ENCODE measurements at places on chromosomes 7 and 10.

- no peak for DNase-seq
Observed at GRCh38 chr10:84075226-84076046, 63.9 kb upstream of the GHITM start.

- no peak for DNase-seq
Observed at GRCh38 chr7:45617166-45617565, 43.0 kb downstream of the ADCY1 start.

DNA sequence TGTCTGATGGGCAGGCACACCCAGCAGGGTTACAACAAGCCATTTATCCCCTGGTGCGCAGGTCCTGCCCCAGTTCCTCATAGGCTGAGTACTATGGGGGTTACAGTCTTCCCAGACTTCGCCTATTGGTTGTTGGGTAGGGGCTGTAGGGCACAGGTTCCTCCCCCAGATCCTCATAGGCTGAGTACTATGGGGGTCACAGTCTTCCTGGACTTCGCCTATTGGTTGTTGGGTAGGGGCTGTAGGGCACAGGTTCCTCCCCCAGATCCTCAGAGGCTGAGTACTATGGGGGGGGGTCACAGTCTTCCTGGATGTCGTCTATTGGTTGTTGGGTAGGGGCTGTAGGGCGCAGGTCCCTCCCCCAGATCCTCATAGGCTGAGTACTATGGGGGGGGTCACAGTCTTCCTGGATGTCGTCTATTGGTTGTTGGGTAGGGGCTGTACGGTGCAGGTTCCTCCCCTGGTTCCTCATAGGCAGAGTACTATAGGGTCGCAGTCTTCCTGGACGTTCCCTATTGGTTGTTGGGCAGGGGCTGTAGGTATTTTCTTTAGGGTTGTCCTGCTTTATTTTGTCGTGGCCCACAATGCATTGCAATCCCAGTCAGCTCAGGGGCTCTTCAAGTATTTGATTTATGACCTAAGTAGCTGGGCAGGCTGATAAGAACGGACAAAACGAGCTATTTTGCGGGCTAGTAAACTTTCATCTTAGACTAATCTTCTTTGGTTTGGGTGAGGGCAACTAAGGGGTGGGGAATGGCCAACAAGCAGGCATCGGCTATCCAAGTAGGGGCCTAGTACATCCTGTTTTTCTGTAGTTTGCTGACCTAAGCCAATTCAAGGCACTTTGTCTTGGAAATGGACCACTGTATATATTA is 3.4 kb downstream of the LRRC27 start:
- peak; percentile 95 for DNase-seq

DNA sequence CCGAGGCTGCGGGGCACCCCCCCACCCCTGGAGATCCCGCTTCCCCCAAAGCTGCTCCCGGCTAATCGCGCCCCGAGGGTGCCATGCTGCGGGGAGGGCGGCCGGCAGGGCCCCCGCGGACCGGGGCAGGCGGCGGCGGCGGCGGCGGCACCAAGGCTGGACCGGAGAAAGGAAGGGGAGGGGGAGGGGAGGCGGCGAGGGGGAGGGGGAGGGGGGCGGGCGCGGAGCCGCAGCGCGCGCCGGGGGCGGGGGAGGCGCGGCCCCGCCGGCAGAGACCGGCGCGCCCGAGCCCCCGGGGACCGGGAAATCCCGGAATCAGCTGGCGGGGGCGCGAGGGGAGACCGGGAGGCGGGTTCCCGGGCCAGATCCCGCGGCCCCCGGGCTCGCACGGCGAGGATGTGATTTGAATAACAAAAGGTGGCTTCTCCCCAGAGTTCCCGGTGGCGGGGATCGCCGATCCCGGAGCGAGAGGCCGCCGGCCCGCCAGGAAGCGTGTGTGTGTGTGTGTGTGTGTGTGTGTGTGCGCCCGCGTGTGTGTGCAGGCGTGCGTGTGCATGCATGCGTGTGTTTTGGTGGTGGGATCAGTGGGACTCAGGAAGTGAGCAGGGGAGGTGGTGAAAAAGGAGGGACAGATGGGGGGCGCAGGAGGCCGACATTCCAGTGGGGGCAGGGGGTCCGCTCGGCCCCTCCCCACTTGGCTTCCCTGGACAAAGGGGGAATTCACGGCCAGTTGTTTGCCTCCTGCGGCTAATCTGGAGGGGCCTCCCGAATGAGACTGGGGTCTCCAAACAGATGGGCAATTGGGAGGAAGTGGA is 99.5 kb downstream of the HIP1 start:
- DNase-seq: no peak

- DNase-seq: no peak
Observed at GRCh38 chr10:14852236-14852635, 14.1 kb downstream of the HSPA14 start.

- DNase-seq: no peak
Observed at GRCh38 chr10:24034571-24034970, 174.4 kb upstream of the KIAA1217 start.

GRCh38 chr7:23529262-23529859 is 2.4 kb downstream of the TRA2A start:
- no peak for DNase-seq

GRCh38 chr7:35695987-35696386 is 1.1 kb upstream of the HERPUD2 start:
- no peak for DNase-seq

GRCh38 chr10:72330069-72330426 is 24.7 kb downstream of the DNAJB12 start:
- no peak for DNase-seq

GRCh38 chr10:117955176-117955575 is 91.6 kb downstream of the RAB11FIP2 start:
- DNase-seq: no peak

DNA sequence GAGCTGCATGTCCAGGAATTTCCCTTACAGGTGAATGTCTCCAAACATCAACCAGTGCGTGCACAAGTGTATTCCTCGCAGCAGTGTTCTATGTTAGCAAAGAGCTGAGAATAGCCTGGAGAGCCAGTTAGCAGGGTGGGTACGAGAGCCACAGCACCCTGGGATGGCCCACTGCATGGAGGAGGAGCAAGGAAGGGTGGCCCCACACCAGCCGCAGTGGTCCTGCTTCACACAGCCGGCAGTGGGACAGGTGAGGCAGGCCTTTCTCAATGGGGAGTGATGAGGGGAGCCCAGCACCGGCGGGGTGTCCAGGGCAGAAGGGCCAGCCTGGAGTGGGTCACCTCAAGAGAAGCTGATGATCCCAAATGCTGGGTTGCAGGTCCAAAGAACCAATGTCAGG is 240.7 kb downstream of the TCERG1L start:
- no peak for DNase-seq

DNA sequence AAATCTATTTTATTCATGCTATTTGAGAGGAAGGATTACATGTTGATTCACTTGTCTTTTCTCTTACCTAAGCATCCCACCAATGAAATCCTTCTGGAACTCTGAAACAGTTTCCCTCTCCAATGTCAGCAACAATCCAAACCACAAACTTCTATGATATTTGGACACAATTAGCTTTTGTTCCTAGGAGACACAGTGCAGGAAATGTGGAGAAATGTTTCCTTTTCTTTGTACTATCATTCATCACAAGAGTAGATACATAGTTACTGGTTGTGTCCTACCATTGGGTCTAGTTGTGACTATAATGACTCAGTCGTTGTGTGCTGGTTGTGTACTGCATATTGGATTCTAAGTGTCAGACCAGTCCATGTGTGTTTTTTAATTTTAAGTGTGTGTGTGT is 156.8 kb upstream of the MAGI2 start:
- no peak for DNase-seq

- DNase-seq: no peak
Observed at GRCh38 chr10:122057841-122058413, 69.0 kb downstream of the TACC2 start.

DNA sequence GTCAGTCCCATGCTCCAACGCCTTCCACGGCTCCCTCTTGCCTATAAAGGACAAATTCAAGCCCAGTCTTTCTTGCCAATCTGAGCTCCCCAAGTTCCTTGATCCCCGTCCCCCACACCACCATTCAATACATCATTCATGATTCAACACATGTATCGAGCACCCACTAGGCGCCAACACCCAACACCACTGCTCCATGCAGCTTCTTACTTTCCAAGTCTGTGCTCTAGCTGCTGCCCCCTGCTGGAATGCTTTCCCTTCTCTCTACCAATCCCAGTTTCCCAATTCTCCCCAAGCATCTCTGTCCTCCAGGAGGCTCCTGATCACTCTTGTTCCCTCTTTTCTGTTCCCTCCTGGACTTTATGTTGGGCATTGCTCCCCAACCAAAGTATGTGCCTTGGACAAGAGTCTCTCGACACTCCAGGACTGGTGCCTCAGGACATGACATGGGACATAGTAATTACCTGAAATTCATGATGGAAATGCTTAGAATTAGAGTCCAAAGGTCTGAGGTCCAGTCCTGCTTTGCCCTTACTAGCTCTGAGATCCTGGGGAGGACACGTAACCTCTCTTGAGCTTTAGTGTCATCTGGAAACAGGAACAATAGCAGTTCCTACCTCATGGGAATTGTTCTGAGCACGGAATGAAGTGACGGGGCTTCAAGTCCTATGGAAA is 172.7 kb downstream of the NEURL1 start:
- no peak for DNase-seq

DNA sequence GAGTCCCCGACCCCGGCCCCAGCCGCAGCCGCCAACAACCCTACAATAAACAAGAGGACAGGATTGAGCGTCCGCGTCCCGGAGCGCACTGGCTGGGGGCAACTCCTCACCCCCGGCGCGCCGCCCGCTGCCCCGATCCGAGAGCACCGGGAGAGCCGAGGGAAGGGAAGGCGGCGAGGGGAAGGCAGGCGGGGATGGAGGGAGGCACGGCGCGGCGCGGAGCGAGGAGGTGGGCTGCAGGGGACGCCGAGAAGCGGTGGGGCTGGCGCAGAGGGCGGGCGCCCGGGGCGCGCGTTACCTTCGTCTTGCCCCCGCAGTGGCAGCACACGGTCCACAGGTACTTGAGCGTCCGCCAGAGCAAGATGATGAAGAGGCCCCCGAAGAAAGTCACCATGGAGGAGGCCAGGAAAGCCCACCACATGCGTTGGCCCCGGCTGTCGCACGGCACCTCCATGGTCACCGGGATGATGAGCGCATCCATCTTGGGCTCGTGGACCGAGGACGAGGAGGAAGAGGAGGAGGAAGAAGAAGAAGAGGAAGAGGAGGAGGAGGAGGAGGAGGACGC is 559 bp downstream of the KCNMA1 start:
- DNase-seq: no peak
